ENCODE measurements at places on chromosomes 12 and 14.

DNA sequence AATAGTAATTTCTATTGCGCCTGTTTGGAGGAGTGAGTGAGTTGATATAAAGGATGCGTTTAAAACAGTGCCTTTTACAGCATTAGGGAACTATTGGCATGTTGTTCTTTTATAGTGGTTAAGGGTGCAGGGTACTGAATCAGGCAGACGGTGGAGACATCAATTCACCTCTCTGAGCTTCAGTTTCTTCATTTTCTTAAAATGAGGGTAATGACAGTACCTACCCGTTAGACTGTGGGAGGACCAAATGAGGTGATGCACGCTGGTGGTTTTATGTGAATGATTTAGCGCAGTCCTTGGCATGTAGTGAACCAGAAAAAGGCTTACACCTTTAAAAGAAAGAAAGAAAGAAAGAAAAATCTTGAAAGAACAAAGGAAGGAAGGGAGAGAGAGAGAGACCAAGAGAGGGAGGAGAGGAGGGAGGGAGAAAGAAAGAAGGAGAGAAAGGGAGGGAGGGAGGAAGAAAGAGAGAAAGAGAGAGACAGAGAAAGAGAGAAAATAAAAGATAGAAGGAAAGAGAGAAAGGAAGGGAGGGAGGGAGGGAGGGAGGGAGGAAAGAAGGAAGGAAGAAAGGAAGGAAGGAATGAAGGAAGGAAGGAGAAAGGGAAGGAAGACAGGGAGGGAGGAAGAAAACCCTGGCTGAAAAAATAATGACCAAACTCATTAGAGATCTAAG, 22.2 kb upstream of the CCND2 start:
- DNase-seq, result no peak

- DNase-seq, result peak; percentile 57
Observed at GRCh38 chr12:508795-509194, 49.1 kb downstream of the B4GALNT3 start.

DNA sequence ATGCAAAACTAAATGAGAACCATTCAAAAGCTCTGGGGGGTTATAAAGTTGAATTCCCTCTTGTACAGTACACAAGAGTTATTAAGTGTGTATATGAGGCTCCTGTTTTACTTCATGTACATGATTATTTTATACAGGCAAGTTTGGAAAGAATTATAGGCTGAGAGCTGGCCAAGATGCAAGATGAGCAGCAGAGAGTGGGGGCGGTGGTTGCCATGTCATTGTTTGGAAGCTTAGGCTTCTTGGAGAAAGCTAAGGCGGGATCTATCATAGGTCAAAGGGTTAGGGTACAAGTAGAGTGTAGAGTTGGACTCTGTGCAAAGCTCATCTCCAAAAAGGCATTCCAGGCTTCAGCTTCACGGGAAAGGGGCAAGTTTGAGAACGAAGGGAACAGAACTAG, 297.1 kb upstream of the TBX3 start:
- DNase-seq, result no peak

- peak; percentile 7 for DNase-seq
Observed at GRCh38 chr14:106442857-106443256, 916.5 kb downstream of the TMEM121 start.

DNA sequence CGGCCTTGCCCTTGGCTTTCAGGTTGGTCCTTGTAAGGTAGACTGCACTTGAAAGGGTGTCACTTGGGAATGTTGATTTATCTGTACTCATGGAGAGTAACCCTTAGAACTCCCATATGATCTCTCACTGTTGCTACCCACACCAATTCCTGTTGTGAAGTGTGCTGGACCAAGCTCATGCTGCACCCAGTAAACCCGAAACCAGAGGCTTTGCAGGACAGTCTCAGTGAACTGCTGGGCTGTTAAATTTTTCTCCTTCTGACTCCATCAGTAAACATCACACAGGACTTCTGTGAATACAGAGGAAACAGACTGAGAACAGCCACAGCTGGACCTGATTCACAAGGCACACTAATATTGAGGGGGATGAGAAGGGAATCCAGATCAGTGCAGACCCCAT, 783.0 kb downstream of the TMEM121 start:
- DNase-seq, result no peak

GRCh38 chr12:5439371-5439771, 7.5 kb downstream of the NTF3 start:
- no peak for DNase-seq

DNA sequence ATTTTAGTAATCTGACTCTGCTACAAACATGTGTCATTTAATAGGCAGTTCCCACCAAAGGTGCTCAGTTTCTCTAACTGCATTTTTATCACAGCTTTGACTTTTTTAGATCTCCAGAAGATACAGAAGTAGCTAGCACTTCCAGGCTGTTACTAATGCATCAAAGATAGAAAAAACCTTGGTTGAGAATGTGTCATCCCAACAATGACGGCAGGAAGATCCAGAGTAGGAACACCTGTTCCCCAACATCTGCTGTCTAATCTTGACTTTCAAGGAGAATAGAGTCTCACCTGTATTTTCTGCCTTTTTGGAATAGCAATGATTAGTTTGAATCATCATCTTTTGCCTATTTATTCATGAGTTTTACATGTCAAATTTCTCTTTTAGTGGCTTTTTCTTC, 45.0 kb downstream of the ARMH4 start:
- no peak for DNase-seq

DNA sequence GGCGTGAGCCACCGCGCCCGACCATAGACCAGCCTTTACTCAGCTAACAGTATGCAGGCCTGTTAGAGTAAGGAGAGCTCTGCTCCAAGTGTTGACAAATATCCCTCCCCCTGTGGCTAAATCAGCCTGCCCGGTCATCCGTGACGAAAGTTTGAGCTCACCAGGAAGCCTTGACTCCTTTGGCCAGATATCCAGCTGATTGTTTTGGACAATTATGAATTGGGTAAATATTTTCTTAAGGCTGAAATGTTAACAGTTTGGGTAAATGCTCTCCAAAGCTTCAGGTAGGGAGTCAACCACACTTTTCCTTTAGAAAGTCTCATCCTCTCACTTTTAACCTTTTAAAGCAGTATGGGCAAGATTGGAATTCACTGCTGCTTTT, 157.9 kb downstream of the PAWR start:
- DNase-seq, result no peak

DNA sequence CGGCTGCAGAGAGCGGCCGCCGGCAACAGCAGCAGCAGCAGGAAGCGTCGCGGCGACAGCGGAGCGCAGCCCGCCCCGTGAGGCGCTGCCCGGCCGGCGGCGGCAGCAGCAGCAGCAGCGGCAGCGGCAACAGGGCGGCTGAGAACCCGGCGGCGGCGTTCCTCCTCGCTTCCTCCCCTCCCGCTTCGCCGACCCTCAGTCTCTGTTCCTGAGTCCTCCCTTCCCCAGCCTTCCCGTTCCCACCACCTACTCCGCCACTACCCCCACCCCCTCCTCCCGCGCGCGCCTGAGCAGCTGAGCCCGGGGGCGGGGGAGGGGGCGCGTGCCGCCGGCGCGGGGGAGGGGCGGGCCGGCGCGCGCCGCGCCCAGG, 310 bp downstream of the BICDL1 start:
- DNase-seq, result no peak

DNA sequence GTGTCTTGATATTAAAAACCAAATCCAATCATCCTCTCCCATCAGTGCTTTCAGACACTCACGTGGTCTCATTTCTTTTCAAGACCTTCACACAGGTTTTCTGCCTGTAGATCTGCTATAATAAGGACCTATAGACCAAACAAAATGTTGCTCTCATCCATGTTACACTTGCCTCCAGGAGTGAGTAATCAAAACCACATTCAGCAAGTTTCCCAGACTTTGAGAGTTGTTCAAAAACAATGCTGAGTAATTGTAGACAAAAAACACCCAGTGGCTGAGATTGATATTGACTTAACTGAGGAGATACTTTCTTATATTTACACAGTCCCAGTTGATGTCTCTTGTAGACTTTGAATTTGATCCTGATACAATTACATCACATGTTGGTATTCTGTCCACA, 383.1 kb downstream of the TMEM132D start:
- DNase-seq, result no peak

DNA sequence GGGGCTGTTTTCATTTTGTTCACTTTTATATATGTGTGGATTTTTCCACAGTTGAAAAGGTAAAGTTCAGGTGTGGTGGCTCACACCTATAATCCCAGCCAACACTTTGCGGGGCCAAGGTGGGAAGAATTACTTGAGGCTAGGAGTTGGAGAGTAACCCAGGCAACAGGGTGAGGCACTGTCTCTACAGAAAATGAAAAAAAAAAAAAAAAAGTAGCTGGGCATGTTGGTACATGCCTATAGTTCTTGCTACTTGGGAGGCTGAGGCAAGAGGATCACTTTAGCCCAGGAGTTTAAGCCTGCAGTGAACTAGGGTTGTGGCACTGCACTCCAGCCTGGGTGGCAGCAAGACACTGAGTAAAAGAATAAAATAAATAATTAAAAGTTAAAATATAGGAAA, 326.5 kb downstream of the NAV3 start:
- DNase-seq, result no peak

DNA sequence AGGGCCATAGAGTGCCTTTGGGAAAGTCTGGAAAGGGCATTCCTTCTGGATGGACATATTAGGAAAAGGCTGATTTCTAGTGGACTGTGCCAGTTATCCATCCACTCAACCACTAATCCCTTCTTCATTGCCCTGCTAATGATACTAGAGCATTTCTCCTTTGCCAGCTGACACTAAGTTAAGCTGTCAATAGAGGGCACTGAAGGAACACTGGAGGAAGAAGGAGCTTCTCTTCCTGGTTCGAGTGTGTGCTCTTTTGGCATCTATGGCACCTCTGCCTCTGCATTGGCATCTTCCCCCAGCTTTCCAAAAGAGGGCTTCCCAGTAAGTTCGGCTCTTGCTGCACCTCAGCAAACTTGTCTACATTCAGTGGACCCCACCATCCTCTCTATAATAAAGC, 165.4 kb downstream of the DERA start:
- no peak for DNase-seq

DNA sequence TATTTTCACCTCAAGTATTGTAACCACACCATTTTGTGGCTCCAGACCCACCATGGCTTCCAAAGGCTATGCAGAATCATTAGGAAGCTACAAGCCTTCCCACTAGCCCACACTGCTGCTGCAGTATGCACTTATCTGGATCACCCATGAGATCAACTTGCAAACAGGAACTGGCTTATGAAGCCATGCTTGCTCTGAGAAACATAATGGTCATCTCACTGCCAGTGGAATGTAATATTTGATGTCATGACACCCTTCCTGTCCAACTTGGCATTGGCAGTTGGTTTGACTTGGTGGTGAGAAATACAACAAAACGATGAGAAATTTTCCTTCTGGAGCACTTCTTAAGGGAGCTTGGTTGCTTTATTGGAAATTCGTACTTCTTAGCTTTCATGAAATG, 69.3 kb upstream of the FRMD6 start:
- no peak for DNase-seq

DNA sequence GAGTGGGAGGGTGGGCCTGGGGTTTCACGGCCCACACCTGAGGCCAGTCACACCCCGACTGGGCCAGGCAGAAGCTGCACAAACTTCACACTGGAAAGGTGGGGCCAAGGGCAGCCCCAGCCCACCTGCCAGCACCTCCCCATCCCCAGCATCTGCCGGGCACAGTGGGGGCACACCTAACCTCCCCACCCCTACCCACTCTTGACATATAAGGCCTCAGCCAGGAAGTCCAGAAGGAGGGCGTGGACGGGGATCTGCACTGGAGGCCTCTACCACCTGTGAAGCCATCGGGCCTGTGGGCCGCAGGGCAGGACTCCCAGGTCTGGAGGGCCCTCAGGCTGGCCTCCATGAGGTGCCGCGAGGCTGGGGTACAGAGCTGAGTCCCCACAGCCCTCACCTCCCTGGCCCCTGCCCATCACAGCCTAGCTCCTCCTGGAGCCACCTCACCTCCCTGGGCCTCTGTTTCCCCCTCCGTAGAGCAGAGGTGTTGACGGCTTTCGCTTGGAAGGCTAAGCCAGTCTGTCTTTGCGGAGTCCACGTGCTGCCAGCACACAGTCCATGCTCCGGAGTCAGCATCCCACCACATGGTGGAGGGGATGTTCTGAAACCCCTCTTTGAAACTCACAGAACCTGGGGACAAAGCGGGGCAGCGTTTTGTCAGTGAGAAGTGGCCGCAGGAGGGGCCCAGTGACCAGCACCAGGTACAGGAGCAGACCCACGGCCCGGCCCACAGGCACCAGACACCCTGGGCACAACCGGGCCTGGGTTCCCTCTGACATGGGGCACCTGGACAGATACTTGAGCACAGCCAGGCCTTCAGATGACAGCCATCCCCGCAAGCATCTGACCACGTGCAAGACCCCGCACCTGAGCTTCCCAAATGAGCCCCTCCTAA, 38.2 kb upstream of the INF2 start:
- no peak for DNase-seq

DNA sequence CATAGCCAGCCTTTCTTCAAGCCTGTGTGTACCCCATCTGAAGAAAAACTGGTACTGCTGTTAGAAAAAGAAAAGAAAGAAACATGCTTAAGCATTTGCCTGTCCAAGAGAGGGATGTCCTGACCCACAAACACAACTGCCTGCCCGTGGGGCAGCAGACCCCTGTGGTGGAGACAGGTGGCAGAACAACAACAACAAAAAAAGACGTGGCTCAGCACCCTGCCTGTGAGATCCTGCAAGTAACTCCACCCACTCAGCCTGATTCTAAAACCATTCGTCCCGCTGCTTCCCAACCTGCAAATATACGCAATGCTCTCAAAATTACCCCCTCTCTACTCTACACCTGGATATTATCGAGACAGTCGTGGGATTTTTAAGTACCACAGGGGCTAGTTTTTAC, 64.9 kb upstream of the ZDHHC17 start:
- no peak for DNase-seq

DNA sequence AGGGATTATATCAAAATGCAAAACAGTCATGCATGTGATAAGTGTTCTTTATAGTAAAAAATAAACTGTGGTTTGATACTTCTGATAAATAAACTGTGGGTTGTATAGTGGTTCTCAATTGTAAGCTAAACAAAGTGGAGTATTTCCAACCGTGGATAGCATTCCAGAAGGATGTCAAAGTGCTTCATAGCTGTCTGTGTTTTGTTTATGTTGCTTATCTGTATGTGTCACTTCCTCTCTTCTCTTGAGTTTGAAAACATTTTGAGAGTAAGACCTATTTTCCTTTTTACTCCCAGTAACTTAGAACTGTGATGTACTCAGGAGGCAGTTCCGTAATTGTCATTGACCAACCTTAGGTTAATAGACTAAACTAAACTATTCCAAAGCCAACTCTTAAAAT, 415.8 kb downstream of the TMTC2 start:
- no peak for DNase-seq

DNA sequence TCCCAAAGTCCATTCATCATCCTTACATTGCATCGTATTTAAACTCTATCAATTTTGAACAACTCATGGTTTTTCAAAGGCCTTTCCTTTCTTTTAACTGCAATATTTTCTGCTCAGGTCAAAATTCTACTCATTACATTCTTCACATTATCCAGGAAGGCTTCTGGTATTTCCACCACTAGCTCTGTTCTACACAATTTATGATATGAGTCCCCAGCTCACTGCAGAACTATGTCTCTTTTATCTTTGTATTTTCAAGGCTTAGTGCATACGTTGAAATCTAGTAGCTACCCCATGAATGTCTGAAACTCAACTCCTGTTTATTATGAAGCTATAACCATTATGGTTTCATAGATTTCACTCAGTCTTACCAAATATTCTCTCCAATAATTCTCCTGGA, 282.9 kb downstream of the DUSP6 start:
- no peak for DNase-seq

All from stomach (tissue), 19 donors.